Uterine smooth muscle cell (primary cell): ENCODE measurements at places on chromosomes 7 and 10. TPM values are rescaled to one million over a fixed set of nuclear protein-coding genes. Genes with fewer than 3 reads are reported as not detected.

The TBX20 gene
- total RNA-seq, result under 0.01 TPM in 1 of 2 replicates, not detected in the other

The SRRM3 gene
- total RNA-seq, result 0.33 and 0.50 TPM in 2 replicates

The OPN1SW gene
- not detected in 2 replicates for total RNA-seq

The HOXA5 gene
- total RNA-seq, result 0.66 and 0.75 TPM in 2 replicates

The C10orf105 gene
- under 0.01 TPM in 2 replicates for total RNA-seq

The TAS2R5 gene
- 0.55 and 1.00 TPM in 2 replicates for total RNA-seq

The PTPN20 gene
- 0.77 and 1.2 TPM in 2 replicates for total RNA-seq

The C10orf62 gene
- total RNA-seq, result 0.11 and 0.37 TPM in 2 replicates

The ERCC6 gene
- 12.5 and 18.5 TPM in 2 replicates for total RNA-seq

The NXPH1 gene
- total RNA-seq, result not detected in 2 replicates

The OR2A12 gene
- total RNA-seq, result not detected in 2 replicates

The RNF148 gene
- total RNA-seq, result 0.66 and 1.1 TPM in 2 replicates

The GPR85 gene
- 8.6 TPM in 2 replicates for total RNA-seq

The AMZ1 gene
- 0.22 and 0.62 TPM in 2 replicates for total RNA-seq

The DYDC2 gene
- total RNA-seq, result not detected in 2 replicates

The MYO1G gene
- total RNA-seq, result 0.11 and 0.12 TPM in 2 replicates

The PAXIP1 gene
- total RNA-seq, result 7.6 and 9.6 TPM in 2 replicates

The ACTR3C gene
- total RNA-seq, result 1.00 and 1.5 TPM in 2 replicates

The SPDYE2 gene
- not detected in 2 replicates for total RNA-seq

The SPDYE18 gene
- not detected in 2 replicates for total RNA-seq

The MMD2 gene
- not detected in 2 replicates for total RNA-seq

The PODXL gene
- 3.2 and 8.6 TPM in 2 replicates for total RNA-seq

The MAD1L1 gene
- 69.7 and 82.0 TPM in 2 replicates for total RNA-seq
